HTR-8/SVneo (cell line): ENCODE measurements at places on chromosomes 12 and 14.
A peak's percentile ranks its signal among the peaks of the same experiment; 100 is the strongest.

- no peak for DNase-seq
These were observed 47.8 kb upstream of the CEP83 start for GRCh38 chr12:94507455-94507854.

GRCh38 chr14:100072783-100073346 is 7.6 kb downstream of the EVL start:
- DNase-seq = no peak

- no peak for DNase-seq
These were observed 581.6 kb downstream of the GALC start for GRCh38 chr14:87411370-87411769.

GRCh38 chr14:57153286-57153685 is 115.4 kb downstream of the EXOC5 start:
- DNase-seq = no peak

DNA sequence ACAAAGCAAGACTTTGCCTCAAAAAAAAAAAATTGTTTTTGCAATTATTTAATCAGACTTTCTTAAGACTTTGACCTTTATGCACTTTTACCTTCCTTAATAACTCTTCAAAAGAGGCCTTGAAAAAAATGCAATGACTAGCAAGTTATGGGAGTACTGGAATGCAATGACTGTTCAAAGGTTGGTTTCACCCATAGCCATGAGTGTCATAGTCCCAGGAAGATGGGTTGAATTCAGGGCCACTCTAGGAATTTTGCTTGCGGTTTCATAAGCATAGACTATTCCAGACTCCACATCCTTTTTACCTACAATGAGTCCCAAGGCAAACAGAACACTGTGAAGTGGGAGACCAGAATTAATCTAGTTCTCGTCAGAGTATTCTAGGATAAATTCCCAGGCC is 29.4 kb upstream of the DENND5B start:
- DNase-seq = no peak

GRCh38 chr12:95017482-95017881 is 14.0 kb upstream of the NDUFA12 start:
- DNase-seq = no peak

- DNase-seq = no peak
These were observed 40.0 kb upstream of the GTF2A1 start for GRCh38 chr14:81260732-81261131.

GRCh38 chr12:98678236-98678945 is 33.3 kb downstream of the APAF1 start:
- DNase-seq = no peak

- no peak for DNase-seq
These were observed 88.4 kb downstream of the RPAP3 start for GRCh38 chr12:47617476-47617875.

DNA sequence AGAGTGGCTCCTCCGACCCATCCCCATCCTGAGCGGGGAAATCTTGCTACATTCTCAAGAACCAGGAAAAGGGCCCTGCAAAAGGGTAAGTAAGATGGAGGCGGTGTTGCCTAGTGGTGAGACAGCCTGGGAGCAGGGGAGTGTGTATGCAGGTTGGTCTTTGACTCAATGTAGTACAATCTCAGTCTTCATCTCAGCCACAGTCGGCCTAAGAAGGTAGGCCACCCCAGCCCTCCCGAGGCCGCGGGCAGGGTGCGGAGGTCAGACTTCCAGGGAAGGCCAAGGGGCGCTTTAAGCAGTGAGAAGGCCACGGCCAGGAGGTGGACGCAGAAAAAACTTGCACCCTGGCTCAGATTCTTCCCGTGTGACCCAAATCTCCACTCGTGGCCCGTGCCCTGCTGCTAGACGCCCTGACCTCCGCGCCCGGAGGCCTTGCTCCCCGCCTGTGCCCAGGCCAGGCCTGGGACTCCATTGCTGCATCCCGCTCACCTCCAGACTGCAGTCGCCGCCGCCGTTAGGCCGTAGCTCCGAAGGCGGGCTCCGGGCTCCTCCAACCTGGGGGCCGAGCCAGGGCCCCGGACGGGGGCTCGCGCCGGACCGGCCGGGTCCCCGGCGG is 435 bp downstream of the FOXM1 start:
- no peak for DNase-seq

DNA sequence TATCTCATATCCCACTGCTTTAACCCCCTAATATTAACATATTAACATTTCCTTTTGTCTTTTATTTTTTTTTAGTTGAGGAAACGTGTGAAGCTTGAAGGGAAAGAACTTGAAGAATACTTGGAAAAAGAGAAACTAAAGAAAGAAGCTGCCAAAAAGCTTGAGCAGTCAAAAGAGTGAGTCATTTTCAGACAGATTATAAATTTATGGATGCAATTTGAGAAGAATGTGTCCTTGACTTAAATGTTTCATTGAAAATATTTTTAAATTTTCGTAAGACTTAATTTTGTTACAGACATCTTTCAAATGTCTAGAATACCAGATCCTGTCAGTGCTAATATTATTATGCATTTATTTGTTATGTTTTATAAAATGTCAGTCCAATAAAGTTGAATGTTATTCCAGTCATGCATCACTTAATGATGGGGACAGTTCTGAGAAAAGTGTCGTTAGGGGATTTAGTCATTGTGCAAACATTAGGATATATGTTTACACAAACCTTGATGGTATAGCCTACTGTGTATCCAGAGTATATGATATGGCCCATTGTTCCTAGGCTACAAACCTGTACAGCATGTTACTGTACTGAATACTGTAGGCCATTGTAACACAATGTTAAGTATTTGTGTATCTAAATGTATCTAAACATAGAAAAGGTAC is 32.6 kb downstream of the CPSF2 start:
- DNase-seq = no peak

DNA sequence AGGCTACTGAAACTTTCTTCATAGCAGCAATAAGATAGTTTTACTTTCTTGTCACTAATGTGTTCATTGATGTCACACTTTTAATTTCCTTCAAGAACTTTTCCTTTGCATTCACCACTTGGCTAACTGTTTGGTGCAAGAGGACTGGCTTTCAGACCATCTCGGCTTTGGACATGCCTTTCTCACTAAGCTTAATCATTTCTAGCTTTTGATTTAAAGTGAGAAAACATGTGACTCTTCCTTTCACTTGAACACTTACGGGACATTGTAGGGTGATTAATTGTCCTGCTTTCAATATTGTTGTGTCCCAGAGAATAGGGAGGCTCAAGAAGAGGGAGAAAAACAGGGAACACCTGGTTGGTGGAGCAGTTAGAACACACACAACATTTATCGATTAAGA is 41.9 kb downstream of the IFNG start:
- DNase-seq = no peak

- no peak for DNase-seq
These were observed 214.6 kb downstream of the PHETA1 start for GRCh38 chr12:111154147-111154834.

- peak; percentile 15 for DNase-seq
These were observed 248.7 kb upstream of the EGLN3 start for GRCh38 chr14:34199585-34199984.

- DNase-seq = no peak
These were observed 343.9 kb downstream of the LRFN5 start for GRCh38 chr14:41950428-41951151.

DNA sequence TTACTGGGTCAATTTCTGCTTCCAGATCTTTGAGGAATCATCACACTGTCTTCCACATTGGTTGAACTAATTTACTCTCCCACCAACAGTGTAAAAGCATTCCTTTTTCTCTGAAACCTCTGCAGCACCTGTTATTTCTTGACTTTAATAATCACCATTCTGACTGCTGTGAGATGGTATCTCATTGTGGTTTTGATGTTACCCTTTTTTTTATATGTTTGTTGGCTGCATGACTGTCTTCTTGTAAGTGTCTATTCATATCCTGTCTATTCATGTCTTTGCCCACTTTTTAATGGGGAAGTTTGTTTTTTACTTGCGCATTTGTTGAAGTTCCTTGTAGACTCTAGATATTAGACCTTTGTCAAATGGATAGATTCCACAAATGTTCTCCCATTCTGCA is 324.9 kb downstream of the NAV3 start:
- DNase-seq = no peak

DNA sequence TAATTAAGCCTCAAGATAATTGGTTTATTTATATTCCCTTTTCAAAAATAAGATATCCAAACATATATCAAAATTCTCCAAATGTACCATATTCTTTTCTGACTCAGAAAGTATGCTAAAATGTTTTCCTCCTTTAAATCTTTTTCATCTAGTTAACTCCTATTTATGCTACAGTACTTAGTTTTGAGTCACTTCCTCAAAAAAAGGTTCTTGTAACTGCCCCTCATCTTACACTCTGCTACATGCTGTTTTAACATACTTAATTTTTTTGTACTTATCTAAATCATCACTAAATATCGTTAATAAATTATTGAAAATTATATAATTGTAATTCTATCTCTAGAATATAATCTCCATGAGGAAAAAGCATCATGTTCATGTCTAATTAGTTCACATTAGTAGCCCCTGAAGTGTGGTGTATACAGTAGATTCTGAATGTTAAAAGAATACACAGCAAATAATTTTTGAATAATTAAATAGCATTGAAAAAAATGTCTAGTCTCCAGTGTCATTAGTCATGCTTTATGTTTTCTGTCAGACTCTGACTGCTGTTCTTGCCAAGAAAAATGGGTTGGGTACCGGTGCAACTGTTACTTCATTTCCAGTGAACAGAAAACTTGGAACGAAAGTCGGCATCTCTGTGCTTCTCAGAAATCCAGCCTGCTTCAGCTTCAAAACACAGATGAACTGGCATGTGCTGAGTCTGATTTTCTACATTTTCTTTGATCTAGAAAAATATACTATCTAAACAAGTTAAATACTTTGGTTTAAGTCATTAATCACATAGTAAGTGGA is 3.5 kb downstream of the KLRD1 start:
- DNase-seq = no peak

DNA sequence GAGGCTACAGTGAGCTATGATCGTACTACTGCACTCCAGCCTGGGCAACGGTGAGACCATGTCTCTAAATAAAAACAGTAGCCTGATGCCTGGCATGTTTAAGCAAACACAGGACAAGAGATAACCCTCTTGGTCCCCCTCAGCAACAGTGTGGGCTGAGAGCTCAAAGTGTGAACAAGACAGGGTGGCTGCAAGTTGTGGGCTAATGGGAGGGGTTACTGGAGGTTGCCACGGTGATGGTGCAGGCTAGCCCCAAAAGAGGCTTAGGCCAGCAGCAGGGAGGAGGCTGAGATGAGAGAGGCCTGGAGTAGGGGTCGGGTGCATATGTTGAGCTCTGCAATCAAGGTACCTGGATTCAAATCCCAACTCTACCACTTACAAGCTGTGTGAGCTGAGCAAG is 3.4 kb upstream of the LGMN start:
- no peak for DNase-seq

GRCh38 chr14:70770490-70770889 is 38.8 kb downstream of the MAP3K9 start:
- no peak for DNase-seq

DNA sequence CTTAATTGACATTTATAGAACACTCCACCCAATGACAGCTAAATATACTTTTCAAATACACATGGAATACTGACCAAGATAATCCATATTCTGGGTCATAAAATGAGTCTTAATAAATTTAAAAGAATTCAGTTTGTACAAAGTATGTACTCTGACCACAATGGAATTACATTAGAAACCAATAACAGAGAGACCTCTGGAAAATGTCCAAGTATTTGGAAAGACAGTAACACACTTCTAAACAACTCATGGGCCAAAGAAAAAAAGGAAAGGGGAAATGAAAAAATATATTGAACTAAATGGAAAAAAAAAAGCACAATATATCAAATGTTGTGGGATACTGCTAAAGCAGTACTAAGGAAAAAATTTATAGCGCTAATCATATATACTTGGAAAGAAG is 52.0 kb downstream of the CRACR2A start:
- DNase-seq = no peak

- DNase-seq = no peak
These were observed 116.2 kb downstream of the DENND5B start for GRCh38 chr12:31474751-31475150.

DNA sequence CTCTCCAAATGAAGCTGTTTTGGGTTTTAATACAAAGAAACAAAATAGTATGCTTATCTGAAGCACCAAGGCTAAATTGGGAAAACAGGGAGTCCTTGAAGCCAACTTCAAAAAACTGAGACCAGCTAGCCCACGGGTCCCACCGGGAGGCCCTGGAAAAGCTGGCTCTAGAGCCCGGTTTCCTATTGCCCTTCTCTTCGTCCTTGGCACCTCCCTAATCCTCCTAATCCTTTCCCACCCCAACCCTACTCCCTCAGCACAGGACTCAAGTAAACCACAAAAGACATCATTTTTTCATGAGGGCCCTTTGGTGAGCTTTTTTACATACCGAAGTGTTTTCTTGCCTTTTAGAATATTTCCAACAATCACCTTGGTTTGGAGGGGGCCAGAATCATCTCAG is 11.3 kb downstream of the LRRC74A start:
- DNase-seq = no peak

- no peak for DNase-seq
These were observed 115.4 kb downstream of the WIF1 start for GRCh38 chr12:65005716-65006115.

DNA sequence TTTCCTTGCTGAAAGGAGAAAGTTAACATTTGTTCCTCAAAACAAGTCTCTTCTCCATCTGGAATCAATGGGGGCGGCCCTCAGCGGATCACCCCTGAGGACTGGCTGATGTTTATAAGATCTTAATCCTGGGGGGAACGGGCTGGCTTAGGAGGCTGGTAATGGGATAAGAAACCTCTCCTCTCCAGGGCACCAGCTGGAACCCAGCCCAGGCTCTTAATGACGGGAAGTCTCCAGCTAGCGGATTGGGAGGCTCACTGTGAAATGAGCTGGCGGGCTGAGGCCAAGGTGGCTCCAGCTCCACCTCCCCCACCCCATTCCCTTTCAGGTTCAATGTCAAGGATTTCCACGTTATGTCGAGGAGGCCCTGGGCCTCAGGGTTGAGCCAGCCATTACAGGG is 1133.0 kb downstream of the VRK1 start:
- no peak for DNase-seq

DNA sequence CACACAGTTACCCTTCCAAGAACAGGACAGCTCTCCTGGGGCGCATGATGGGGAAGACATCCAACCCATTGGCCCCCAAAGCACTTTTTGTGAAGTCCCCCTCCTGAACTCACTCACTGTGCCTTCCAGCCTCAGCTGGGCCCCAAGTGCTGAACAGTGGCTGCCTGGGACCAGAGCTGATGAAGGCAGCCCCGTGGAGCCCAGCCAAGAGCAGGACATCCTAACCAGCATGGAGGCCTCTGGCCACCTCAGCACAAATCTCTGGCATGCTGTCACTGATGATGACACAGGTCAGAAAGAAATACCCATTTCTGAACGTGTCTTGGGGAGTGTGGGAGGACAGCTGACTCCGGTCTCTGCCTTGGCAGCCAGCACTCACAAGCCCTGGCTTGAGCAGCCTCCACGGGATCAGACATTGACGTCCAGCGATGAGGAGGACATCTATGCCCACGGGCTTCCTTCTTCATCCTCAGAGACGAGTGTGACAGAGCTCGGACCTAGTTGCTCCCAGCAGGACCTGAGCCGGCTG is 72.0 kb downstream of the TECPR2 start:
- no peak for DNase-seq

DNA sequence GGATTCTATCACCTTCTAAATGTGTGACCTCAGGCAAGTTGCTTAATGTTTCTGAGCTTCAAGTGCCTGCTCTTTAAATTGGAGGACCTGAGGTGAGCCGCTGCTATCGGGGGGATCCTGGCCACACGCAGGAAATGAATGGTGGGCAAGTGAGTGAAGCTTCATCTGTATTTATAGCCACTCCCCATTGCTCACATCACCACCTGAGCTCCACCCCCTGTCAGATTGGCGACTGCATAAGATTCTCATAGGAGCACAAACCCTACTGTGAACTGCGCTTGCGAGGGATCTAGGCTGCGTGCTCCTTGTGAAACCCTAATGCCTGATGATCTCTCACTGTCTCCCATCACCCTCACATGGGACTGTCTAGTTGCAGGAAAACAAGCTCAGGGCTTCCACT is 158.6 kb upstream of the CCND2 start:
- no peak for DNase-seq
